ENCODE measurements at places on chromosomes 5 and 9. TPM values are rescaled to one million over a fixed set of nuclear protein-coding genes. Genes with fewer than 3 reads are reported as not detected.
A peak's percentile ranks its signal among the peaks of the same experiment; 100 is the strongest.

DNA sequence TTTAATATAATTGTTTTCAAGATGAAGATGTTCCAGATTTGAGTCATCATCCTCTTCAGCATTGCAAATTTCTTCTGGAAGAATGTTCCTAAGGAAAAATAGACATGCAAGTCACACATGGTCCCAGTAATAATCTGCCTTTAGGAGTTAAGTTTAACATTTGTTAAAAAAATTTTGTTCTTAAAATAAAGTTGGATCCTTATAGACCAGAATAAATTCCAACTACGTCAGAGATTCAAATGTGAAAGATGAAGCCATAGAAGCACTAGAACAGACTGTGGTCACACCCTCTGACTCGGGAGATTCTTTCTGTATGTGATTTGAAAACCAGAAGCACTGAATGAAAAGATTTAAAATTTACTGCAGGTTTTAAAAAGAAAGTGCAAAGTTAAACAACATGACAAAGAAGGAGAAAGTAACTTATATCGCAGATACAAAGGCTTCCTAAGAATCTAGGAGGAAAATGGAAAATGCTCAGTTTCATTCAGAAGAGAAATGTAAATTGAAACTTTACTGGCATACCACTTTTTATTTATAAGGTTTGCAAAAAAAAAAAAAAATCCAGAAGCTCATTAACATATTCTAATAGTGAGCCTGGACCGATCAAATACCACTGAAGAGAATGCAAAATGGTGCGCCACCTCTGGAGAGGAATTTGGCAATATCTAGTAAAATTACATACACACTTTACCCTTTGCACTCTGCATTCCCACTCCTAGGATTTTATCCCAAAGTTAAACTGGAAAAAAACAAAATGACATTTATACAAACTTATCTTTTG, 14.3 kb upstream of the ASPN start:
- DNase-seq: no peak

DNA sequence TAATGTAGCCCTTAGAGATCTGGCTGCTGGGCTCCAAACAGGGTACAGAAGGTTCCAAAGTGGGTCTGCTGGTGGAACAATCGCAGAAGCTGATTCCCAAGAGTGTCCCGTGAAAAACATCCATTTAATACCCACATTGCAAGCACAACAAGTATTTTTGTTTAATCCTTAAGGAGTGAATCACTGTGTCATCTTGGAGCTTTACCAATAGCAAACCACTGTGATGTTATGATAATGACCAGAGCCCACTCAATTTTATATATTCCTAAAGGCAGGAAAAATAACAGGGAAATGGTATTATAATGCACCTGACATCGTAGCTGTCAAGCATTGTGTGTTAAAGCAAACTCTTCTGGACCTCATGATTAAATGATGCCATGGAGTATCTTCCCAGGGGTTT, 291.9 kb downstream of the FBXL7 start:
- no peak for DNase-seq

DNA sequence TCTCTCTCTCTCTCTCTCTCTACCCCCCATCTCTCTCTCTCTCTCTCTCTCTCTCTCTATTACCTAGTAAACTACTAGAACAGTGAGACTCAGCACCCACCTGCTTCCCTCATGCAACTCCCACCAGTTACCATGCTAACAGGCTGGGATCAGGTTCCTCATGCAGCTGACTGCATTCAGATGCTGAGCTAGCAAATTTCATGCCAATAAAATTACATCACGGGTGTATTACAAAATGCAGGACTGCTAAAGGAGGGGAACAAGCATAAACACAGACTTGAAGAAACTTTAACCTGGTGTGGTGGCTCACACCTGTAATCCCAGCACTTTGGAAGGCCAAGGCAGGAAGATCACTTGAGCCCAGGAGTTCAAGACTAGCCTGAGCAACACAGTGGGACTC, 76.0 kb downstream of the CEMIP2 start:
- DNase-seq: no peak

- DNase-seq: no peak
Measured at GRCh38 chr9:136532799-136533774, 12.8 kb downstream of the NOTCH1 start.

DNA sequence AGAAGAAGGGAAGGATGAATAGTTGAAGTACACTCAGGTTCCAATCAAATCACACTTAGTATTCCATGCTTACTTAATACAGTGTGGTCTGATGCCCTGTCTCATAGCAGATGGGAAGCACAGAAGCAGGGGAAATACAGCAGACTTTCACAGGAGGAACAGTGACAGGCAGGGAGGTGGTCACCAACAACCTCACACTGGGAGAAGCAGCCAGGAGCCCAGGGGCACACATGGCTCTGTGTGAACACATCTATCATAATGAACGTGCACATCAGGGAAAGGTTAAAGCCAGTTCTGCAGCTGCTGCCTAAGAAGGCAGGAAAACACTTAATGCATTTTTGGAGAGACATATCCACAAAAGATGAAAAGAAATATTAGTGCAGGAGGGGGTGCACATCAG, 312.3 kb downstream of the MED10 start:
- DNase-seq: no peak

GRCh38 chr9:89175828-89176261, 2.8 kb downstream of the SHC3 start:
- DNase-seq: no peak

GRCh38 chr5:50666261-50667022, at the start of gene PARP8:
PARP8 (plus strand) TSS chr5:50666637; CDS start chr5:50667096, 459 bp downstream.
- peak; percentile 63 for DNase-seq

GRCh38 chr9:124776618-124776953, 347 bp upstream of the OLFML2A start:
- peak; percentile 19 for DNase-seq

GRCh38 chr9:93045521-93045920, 13.0 kb upstream of the SUSD3 start:
- DNase-seq: no peak

DNA sequence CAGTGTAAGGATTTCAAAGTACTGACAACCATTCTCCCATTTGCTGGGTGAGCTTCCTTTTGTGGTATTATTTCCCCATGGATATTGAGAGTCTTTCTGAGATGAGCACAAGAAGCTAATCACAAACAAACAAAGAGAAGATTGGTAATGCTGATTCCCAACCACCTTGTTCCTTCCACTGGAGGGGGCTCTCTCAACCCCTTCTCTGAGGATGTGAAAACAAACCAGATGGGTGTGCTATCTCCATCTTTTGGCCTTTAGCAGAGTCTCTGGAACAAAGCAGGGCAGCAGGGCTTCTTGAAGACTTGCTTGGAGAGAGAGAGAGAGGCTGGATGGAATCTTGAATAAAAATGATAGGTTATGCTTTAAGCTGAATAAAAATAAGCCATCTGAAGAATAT, 576.7 kb upstream of the ZNF462 start:
- DNase-seq: no peak

GRCh38 chr5:178110-178509, 13.2 kb upstream of the LRRC14B start:
- no peak for DNase-seq

The IQGAP2 gene
- 24.9 TPM for total RNA-seq

The NELFB gene
- total RNA-seq: 39.2 TPM

The LCNL1 gene
- not detected for total RNA-seq

DNA sequence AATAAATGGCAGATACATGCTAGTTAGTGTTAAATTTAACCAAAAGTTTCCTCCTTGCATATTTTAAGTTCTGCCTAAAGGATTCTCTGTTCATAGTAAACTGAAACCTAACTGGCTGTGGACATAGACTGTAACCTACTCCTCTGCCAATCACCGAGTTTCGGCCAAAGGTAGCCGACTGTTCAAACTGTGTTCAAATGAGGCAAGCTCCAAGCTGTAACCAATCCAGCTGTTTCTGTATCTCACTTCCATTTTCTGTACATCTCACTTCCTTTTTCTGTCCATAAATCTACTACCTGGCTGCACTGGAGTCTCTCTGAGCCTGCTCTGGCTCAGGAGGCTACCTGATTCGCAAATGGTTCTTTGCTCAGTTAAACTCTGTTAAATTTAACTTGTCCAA, 44.1 kb downstream of the KCNV2 start:
- DNase-seq: no peak

- no peak for DNase-seq
Measured at GRCh38 chr9:97565262-97565661, 63.8 kb downstream of the TMOD1 start.

The NAIF1 gene
- 10.9 TPM for total RNA-seq

DNA sequence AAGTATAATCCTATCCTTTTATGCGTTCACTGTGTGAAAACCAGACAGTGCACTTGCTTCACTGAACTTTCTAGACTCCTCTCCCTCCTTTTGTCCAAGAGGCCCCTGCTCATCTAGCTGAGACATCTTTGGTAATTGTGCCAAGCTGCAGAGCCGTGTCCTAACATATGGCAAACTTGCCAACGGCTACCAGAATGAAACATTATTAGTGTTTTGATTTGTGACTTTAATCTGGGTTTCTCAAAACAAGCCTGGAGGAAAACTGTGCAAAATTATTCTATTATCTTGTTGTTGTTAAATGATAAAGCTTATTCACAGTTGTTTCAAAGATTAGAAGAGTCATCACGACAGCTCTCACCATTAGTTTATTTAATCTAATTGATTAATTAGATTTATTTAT, 79.0 kb upstream of the RETREG1 start:
- no peak for DNase-seq

- no peak for DNase-seq
Measured at GRCh38 chr5:147547730-147548129, 37.9 kb upstream of the DPYSL3 start.

DNA sequence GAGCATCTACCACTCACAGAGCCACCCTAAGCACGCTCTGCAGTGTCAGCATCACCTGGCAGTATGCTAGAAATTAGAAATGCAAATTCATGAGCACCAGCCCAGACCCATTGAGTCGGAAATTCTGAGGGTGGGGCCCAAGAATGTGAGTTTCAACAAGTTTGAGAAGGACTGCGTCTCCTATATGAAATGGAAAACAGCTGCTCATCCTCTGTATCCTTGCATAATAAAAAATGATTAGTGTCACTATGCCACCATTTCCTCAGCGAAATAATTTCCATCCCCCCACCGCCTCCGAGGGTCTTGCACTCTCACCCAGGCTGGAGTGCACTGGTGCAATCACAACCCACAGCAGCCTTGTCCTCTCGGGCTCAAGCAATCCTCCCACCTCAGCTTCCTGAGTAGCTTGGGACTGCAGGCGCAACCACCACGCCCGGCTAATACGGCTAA, 1.3 kb upstream of the IQGAP2 start:
- no peak for DNase-seq

- DNase-seq: no peak
Measured at GRCh38 chr9:106066940-106067524, 372.7 kb downstream of the TMEM38B start.

- DNase-seq: no peak
Measured at GRCh38 chr9:108389056-108389455, 466.7 kb downstream of the ACTL7B start.

The MAP1B gene
- total RNA-seq: 29.7 TPM

The OR13C5 gene
- total RNA-seq: not detected

The SLC1A3 gene
- 10.8 TPM for total RNA-seq

The FEM1C gene
- total RNA-seq: 14.9 TPM

The MYMK gene
- total RNA-seq: not detected

The SEMA6A gene
- total RNA-seq: 57.1 TPM

DNA sequence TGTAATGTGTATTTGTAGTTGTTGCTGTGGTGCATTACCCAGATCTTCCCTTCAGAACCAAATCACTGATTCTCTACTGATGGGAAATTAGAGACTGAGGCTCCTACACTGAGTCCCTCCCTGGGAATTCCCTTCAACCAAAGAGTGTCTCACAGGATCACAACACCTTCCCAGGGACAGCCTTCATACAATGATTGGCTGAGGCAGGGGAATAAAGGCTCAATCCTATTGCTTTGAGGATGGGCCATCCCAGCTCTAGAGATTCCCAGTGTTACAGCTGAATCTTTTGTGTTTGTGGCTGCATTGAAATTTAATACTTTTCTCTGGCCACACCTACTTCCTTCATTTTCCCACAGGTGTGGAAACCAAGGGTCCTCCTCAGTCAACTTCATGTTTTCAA, 96.4 kb upstream of the ELL2 start:
- no peak for DNase-seq

- no peak for DNase-seq
Measured at GRCh38 chr9:123345567-123345955, 10.4 kb upstream of the CRB2 start.

- no peak for DNase-seq
Measured at GRCh38 chr5:42984307-42984706, 55.8 kb downstream of the ANXA2R start.

DNA sequence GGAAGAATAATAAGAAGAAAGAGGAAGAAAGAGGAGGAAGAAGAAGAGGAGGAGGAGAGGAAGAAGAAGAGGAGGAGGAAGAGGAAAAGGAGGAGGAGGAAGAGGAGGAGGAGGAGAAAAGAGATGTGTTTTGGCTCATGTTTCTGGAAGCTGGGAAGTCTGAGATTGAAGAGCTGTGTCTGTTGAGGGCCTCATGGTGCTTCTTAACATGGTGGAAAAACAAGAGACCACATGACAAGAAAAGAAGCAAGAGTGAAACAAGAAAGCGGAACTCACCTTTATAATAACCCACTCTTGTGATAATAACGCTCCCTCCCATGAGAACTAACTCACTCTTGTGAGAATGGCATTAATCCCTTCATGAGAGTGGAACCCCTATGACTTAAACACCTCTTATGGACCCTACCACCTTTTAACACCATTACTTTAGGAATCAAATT, 36.1 kb upstream of the RANBP6 start:
- DNase-seq: no peak

- DNase-seq: no peak
Measured at GRCh38 chr5:175521313-175521833, 43.0 kb downstream of the SFXN1 start.

DNA sequence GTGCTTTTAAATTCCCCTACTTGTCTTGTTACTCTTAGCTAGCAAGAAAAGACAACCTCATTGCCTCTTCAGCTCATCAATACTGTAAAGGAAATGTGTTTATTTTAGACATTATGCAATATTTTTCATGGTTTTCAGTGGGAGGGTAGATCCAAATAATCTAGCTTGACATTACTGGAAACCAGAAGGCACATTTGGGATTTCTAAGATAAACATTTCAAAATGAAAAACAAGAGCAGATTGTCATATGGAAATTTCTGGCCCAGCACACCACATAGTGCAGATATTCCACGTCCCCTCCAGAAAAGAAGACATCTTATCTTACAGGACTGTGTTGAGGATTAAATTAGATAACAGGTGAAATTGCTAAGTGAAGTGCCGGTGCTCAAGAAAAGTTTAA, 296.9 kb downstream of the MSX2 start:
- DNase-seq: no peak

The C5orf24 gene
- 36.1 TPM for total RNA-seq

GRCh38 chr9:6667633-6668280, 22.2 kb upstream of the GLDC start:
- DNase-seq: no peak

The NUTM2G gene
- not detected for total RNA-seq

The SPINK13 gene
- not detected for total RNA-seq

DNA sequence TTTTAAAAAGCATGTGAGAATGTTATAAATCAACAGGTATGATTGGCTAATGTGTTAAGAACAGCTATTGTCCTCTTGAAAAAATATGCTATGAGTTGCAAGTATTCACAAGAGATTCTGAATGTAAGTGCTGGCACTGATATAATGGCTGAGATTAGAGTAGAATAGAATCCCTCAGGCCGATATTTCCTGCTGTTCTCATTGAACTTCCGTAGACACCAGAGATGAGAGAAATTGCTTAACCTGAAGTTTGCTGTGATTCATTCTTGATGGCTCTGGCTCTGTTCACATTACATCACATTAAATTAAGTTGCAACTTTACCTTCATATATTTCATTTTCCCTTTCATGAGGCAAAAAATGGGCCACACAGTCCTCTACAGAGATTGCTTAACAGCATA, 114.5 kb downstream of the BAAT start:
- no peak for DNase-seq

The GNA14 gene
- total RNA-seq: 8.3 TPM

The WDR38 gene
- 1.2 TPM for total RNA-seq

GRCh38 chr9:77094150-77094549, 74.7 kb downstream of the FOXB2 start:
- DNase-seq: no peak

All from ovary (tissue), 10 donors.